ENCODE measurements at places on chromosomes 11 and 22. TPM values are rescaled to one million over a fixed set of nuclear protein-coding genes. Genes with fewer than 3 reads are reported as not detected.

The PITPNM1 gene
- 53.3 TPM for total RNA-seq

The APOL1 gene
- 8.0 TPM for total RNA-seq

The DENND6B gene
- 2.7 TPM for total RNA-seq

The SSTR3 gene
- total RNA-seq = not detected

The CCDC73 gene
- 0.06 TPM for total RNA-seq

The NRIP3 gene
- total RNA-seq = 1.1 TPM

The MUC6 gene
- total RNA-seq = 0.01 TPM
